ENCODE measurements at places on chromosomes 6 and 20.

- peak; percentile 1 for DNase-seq
Observed at GRCh38 chr6:116476002-116476678, 15.0 kb downstream of the CALHM6 start.

DNA sequence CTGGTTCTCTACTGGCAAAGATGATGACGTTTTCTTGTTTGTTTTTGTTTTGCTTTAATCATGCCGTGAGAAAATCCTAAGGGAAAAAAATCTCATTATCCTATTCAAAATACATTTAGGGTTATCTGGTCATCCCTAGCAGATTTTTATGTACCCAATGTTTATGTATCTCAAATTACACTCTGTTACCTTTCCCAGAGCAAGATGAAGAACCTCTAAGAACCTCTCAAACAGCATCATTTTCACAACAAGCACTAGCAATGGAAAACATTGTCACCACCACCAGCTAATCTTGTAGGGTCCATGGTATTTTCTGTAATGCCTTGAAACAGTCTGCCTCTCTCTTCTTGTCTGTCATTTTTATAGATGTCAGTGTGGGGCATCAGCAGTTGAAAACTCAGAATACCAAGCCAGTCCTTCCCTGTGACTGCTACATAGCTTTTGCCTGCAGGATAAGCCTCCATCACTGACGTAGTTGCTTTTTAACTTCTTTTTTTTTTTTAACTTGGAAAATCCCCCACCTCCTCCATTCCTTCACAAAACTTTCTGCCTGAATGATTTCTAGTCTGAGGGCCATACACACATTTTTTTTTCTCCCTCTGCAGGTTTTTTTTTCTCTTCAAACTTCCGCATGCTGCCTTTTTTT lies 2.4 kb upstream of the SNAP25 start:
- DNase-seq = no peak

DNA sequence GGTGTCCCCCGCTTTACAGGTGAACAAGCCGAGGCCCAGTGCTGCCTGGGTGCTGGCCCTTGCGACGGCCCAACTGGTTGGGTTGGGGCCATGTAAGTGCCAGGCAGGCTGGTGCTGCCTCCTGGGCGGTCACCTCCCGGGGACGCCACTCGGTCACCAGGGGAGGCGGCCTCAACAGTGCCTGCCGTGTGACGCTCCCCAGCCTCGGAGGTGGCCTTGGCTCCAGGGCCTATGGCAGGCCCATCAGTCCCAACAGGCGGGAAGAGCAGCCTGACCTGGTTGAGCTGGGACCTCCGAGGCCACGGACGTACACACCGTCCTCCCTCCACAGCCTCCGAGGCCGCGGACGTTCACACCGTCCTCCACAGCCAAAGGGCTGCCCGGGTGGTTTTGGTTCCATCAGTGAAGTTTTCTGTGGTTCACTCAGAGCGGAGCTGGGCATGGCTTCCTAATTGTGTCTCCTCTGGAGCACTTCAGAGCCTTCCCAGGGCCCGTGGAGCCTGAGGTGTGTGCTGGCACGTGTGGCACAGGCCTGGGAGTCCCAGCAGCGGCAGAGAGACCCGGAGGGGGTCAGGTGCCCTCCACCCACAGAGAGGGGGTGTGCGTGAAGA lies 19.3 kb upstream of the SLCO4A1 start:
- DNase-seq = no peak

GRCh38 chr6:109722564-109723254 lies 31.6 kb downstream of the FIG4 start:
- DNase-seq = no peak
